ENCODE measurements at places on chromosomes 1 and 21.

GRCh38 chr1:6425658-6426057 is 1.1 kb downstream of the ESPN start:
- DNase-seq: no peak

DNA sequence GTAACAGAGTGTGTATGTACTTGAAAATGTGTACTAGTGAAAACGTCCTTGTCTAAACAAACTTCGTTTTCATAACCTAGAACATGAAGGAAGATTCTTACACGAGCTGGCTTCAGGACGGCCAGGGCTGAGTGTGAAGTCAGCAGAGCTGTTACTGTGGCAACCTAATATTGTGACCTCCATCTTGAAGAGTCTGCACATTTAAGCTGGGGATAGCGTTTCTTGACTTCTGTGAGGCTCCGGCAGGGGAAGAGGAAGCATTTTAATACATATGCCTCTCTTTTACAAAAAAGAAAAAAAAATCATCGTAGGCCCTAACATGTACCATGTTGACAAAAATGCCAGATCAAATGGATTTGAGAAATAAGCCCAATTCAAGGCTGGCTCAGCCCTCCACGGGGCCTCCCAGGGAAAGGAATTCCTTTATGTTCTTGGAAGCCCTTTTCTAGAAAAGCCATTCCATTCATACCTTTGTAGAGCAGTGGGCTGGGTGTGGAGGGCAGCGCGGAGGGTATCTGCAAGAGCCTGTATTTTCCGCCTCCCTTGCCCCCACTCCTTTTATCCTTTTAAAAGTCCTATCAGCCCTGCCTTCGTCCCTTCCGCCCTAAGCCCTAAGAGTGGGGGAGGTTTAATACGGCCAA is 51.1 kb downstream of the SIM2 start:
- DNase-seq: no peak

- no peak for DNase-seq
These were observed 97.0 kb upstream of the CACNA1E start for GRCh38 chr1:181386340-181386739.

- no peak for DNase-seq
These were observed 12.1 kb downstream of the TRAPPC10 start for GRCh38 chr21:44024257-44024656.

DNA sequence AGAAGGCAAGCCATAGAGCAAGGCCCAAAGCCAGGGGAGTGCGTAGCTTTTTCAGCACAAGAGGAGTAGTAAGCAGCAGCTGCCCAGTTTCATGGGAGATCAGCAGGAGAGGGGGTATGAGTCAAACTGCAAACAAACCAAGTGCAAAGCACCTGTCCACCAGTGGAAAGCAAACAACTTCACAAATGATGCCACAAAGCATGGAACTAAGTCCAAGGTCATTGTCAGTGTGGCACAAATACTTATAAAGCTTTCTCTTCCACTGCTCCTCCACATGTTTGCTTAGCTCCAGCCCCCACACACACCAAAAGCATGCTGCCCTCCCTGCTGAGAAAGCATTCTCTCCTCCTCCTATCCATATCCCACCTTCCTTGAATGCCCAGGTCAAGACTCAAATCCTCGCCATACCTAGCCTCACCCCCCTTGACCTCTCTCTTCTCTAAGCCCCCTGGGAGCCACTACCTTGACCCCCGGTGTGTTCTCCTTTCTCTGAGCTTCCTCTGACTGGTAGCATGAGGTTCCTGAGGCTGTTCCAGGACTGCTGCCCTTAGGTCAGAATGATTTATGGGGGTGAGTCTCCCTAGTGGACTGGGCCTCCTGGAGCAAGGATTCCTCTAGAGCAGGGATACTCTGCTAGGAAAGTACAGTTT is 70.4 kb downstream of the DMAP1 start:
- DNase-seq: no peak

- DNase-seq: no peak
These were observed 81.6 kb upstream of the CD55 start for GRCh38 chr1:207239874-207240273.

GRCh38 chr1:6141592-6141991 is 38.5 kb downstream of the CHD5 start:
- no peak for DNase-seq

GRCh38 chr1:204190212-204191211 is 5.8 kb downstream of the KISS1 start:
- no peak for DNase-seq

GRCh38 chr1:228408869-228409805 is 2.5 kb upstream of the TRIM11 start:
- no peak for DNase-seq

DNA sequence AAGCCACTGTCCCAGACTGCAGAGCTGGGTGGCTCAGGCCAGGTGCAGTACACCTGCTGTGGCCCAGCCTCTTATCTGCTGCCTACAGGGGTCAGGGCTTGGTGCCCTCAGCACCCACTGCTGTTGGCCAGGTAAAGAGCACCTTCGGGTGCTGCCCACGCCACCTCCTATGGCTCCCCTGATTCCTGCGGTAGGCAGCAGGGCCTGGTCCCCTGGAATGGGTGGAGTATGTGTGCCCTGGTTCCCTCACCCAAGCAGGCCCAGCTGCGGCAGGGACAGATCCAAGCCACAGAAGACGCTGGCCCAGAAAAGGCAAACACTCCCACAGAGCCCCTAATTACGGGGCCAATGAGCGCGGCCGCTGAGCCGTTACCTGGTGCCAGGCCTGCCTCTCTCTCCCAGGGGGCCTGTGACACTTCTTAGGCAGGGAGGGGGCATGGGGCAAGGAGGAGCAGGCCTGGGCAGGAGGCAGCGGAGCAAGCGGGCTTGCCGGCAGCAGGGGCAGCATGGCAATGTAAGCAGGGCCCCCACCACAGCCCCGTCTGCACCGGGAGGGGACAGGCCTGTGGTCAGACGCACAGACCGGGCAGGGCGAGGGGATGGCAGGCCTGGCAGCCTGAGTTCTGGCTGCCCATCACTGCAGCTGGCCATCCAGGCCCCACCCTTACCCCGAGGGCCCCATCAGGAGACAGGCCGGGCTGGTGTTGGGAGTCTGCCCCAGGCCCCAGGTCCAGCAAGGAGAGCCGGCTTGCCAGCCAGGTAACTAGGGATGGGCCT is 19.0 kb downstream of the ESPN start:
- DNase-seq: no peak

DNA sequence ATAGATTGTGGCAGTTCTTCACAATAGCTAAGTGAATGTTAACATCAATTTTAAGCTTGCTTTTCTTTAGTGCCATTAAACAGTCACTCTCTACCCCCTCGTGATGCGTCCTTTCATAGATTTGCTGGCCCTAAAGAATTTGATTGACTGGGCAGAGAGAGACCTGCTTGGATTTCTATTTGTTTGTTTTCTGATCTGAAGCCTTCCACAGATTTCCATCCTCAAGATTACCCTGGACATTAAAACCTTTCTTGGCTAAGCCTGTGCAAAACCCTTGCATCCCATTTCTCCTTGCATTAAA is 17.8 kb downstream of the C1orf21 start:
- no peak for DNase-seq

GRCh38 chr1:183910845-183911244 is 105.9 kb downstream of the RGL1 start:
- no peak for DNase-seq

DNA sequence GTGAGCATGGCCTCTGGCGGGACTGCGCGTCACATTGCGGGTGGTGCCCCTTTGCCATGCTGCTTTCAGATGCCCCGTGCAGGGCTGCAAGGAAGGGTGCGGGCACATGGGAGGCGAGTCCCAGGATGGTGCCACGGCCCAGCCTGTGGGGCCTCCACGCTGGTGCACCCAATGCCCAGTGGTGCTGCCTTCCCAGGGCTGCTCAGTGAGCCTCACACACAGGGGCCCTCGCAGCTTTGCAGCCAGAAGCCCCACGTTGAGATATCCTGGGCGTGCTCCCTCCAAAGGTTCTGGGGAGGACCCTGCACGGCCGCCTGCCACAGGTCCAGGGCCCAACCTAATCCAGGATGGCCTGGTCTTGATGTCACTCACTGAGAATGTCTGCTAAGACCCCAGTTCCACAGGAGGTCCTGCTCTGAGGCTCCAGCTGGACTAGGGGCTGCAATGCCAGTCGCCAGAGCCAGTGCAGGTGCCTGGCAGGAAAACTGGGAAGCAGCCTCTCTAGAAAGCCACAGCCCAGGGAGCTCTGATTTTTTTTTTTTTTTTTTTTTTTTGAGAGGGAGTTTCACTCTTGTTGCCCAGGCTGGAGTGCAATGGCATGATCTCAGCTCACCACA is 34.1 kb upstream of the PRSS38 start:
- no peak for DNase-seq

GRCh38 chr21:24023936-24024335 is 1583.3 kb downstream of the MRPL39 start:
- DNase-seq: no peak

DNA sequence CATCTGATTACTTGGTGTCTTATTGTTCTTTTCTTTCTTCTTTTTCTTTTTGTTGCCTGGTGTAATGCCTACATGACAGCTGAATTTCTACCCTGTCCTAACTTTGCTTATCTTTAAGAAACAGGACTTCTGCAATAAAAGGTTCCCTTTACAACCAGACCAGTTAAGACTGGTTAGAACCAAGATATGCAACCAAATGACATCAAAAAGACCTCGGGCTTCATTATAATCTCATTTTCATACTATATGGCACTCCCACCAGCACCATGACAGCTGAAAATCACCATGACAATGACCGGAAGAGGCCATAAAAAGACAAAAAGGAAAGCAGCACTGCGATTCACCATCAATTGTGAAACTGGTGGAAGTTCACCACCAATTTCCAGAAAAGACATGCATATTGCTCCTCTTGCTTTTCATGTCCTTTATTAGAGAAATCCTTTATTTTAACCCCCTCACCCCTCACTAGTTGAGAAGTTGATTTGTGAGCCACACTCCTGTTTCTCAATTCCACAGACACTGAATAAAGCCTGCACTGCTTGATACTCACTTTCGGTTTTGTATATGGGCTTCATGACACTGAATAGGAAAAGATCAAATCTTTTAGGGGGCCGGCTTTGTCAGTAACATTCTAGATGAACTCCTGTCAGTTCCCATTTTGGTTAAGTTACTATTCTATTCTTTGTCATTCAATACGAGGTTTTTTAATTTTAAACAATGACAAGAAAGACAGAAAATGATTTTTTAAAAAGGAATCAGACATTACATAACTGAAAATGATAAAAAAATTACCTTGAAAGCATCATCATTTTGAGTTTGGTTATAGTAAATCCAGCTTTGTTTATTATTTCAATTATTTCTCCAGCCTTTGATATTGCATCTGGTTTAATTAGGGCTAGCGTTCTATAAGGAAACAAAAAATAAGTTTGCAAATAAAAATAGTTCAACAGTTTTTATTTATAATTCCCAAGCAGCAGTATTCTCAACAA is 58.1 kb downstream of the NME7 start:
- no peak for DNase-seq

- no peak for DNase-seq
These were observed 194.3 kb downstream of the KCTD3 start for GRCh38 chr1:215761446-215761845.

- no peak for DNase-seq
These were observed 14.9 kb upstream of the RNF223 start for GRCh38 chr1:1088801-1089680.

- DNase-seq: no peak
These were observed 17.2 kb upstream of the BEND5 start for GRCh38 chr1:48793863-48794262.

DNA sequence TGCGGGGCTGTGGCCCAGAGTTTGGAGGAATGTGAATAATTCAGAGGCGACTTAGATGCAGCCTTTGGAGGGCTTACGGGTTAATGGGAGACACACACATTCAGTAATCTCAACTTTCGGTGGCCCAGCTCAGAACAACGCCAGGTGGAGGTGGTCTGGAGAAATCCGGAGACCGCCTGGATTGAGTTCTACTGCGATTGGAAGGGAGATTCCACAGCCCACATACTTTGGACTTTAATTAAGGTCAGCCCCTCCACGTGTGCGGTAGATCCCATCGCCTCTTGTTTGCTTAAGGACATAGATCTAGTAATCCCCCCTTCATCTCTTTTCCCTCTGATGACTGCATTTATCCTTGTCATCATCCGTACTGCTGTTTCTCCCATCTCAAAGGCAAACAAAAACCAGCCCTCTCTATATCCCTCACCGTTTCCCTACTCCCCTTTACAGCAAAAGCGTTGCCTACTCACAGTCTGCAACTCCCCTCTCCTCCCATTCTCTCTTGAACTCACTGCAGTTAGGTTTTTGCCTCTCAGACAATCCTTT is 720 bp upstream of the BSDC1 start:
- DNase-seq: no peak

DNA sequence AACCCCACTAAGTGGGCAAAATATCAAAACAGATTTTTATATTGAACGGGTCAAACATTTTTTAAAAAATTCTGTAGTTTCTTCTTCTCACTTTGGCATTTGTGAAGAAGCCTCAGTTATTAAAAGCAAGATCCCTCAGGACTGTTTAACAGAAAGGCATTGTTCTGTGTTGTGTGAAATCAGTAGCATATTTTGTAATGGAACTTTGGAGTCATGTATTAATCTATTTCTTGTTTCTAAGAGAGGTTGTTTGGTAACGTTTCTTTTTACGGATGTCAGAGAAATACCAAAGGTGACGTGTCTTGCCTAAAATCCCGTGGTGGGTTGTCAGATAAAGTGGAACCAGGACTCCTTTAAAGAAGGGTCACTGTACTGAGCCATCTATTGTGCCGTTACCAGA is 23.7 kb downstream of the GPR137B start:
- DNase-seq: no peak

GRCh38 chr1:205435578-205436573 is 14.0 kb upstream of the LEMD1 start:
- DNase-seq: no peak

DNA sequence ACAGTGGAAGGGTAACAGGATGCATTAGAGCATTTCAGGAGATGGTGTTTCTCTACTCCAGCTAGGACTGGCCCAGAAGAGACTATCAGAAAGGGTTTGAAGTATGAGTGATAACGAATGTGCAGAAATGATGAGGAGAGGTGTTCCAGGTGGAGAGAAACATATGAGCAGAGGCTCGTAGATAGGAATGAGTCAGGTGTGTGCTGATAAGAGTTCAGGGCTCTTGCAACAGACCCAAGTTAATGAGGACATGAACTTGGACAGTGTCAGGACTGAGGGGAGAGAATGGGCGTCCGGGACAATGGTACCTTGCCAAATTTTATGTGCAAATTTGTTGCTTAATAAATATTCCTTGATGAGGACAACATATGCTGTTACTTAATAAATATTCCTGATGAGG is 183.9 kb upstream of the NFIA start:
- no peak for DNase-seq

GRCh38 chr1:59137276-59137615 is 159.6 kb upstream of the FGGY start:
- DNase-seq: no peak
